ENCODE measurements at places on chromosomes 16 and 17. TPM values are rescaled to one million over a fixed set of nuclear protein-coding genes. Genes with fewer than 3 reads are reported as not detected.

Gene GNGT2
- not detected for total RNA-seq

Gene UNC119
- 20.1 TPM for total RNA-seq

Gene HOXB13
- total RNA-seq = not detected

Gene KRTAP17-1
- not detected for total RNA-seq

Gene CCL17
- total RNA-seq = not detected

Gene PVALEF
- total RNA-seq = not detected

GRCh38 chr16:66961914-66962313 is 848 bp downstream of the CES3 start:
- no peak for ATAC-seq

DNA sequence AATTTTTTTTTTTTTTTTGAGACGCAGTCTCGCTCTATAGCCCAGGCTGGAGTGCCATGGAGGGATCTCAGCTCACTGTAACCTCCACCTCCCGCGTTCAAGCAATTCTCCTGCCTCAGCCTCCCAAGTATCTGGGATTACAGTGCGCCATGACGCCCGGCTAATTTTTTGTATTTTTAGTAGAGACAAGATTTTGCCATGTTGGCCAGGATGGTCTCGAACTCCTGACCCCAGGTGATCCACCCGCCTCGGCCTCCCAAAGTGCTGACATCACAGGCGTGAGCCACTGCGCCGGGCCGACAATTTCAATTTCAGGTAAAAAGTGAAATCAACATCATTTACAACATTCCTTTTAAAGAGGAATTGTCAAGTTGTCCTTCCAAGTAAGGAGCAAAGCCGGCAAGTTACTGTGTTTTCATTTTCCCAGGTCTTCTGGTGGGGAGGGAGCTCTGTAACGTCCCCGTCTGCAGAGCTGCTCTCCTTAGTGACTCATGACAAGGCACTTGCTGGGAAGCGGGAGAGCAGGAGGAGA is 873 bp downstream of the NPLOC4 start:
- no peak for ATAC-seq

GRCh38 chr17:50963139-50963538 is 97.0 kb upstream of the TOB1 start:
- no peak for ATAC-seq

- ATAC-seq = no peak
Observed at GRCh38 chr17:80774643-80775281, 216.9 kb upstream of the CHMP6 start.

GRCh38 chr16:17219991-17220390 is 250.8 kb downstream of the XYLT1 start:
- no peak for ATAC-seq

GRCh38 chr17:4896332-4897197 is 2.8 kb upstream of the C17orf107 start:
- no peak for ATAC-seq

DNA sequence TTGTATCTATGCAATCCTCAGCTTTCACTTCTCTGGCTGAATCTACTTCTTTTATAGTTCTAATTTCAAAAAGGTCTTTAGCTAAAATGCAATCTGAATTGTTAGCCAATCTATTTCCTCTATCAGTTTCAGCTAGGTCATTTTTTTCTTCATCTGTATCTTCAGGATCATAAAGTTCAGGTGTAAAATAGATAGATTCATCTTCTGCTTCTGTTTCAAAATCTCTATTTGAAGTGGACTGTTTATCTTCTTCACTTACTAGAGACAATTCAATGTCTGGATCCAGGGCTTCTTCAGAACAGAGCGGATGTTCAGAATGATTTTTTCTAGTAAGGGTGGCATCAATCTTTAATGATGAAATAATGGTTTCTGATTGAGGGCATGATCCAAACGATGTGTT is 92.4 kb upstream of the NACA2 start:
- no peak for ATAC-seq

- ATAC-seq = no peak
Observed at GRCh38 chr17:27586203-27586721, 44.7 kb upstream of the LGALS9 start.

GRCh38 chr16:1946495-1947368 is 3.7 kb upstream of the MSRB1 start:
- ATAC-seq = no peak

GRCh38 chr16:10314811-10315210 is 71.0 kb upstream of the ATF7IP2 start:
- no peak for ATAC-seq

GRCh38 chr16:15716694-15717447 is 66.8 kb downstream of the NDE1 start:
- ATAC-seq = no peak

DNA sequence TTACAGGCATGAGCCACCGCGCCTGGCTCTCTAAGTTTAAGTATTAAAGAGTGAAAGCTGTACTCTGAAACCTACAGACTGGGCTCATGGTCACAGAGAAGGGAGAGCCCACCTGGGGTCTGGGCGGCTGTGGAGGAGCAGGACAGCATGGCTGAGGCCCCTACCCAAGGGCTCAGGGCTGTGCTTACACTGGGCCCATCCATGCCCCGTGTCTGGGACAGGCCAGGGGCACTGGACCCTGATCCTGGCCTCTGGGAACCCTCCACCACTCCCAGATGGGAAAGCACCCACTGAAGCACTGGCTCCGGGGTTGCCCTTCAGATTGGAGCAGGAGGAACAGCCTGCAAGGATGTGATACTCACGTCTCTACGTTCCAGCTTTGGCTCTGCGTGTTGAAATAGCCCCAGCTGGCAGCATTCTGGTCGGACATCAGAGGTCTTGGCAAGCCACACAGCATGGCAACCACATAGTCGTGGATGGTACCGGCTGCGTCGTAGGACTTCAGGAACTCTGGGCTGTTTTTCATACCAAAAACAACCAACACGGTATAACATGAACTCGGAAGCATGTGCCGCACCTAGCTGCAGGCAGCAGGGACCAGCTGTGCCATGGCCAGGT is 13.0 kb downstream of the SHPK start:
- no peak for ATAC-seq

- no peak for ATAC-seq
Observed at GRCh38 chr17:47096343-47096742, 92.8 kb downstream of the CDC27 start.

DNA sequence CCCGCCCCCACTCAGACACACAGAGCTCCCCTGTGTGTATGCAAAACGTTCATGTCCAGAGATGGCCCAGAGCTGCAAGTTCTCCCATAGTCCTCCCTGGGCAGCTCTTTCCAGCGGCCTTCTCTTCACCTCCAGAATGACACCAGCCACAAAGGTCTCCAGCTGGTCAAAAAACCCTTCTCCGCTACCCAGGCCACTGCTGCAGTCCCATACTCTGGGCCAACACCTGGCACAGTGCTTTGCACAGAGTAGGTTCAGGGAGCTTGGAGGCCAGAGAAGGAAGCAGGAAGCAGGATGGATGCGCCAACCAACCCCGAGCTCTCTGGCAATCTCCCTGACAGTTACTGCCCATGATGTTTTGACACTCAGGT is 1.1 kb upstream of the STAT5B start:
- ATAC-seq = peak; percentile 1

DNA sequence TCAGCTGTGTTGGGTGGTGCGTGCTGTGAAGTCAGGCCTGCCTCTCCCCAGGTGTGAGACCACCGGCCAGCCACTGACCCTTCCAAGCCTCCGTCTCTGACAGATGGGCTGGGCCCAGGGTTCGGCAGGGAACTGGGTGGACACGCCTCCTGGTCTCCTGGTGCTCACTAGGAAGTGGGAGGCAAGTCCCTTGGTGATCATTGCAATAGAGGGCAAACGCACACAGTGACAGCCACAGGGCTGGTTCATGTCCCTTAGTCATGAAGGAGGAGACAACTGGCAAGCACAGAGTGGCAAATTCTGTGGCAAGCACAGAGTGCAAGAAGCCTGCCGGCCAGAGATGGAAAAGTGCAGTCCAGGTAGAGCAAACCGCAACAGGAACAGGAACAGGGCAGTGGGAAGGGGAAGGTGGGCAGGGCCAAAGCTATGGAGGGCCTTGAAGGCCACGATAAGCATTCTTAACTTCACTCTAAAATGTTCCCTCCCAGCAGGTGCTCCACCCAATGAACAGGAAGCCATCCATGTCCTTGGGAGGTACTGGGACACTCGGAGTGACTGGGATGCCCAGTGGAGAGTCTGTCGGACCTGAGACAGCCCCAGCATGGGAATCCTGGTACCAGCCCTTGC is 21.9 kb downstream of the USP7 start:
- ATAC-seq = no peak

DNA sequence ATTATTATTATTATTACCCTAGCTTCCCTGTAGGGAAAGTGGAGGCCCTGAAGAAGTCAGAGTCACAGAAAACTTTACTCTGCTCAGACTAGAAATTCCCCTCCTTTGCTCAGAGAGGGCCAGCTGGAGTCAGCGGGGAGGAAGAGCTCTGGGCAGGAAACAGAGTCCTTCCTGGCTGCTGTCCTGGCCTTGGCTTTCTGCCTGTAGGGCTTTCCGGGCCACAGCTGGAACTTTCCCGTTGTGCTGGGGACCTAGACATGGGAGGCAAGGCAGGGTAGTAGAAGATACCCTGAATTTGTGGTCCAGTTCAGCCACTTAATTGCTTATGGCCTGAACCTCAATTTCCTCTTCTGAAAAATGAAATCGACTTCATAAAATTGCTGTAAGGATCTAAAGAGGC is 14.0 kb upstream of the CCL2 start:
- peak; percentile 61 for ATAC-seq

- ATAC-seq = peak; percentile 6
Observed at GRCh38 chr17:75826561-75827307, 17.5 kb downstream of the UNC13D start.

- ATAC-seq = no peak
Observed at GRCh38 chr17:81858170-81858966, 2.0 kb downstream of the P4HB start.

- peak; percentile 29 for ATAC-seq
Observed at GRCh38 chr16:65989861-65990604, 376.5 kb upstream of the CDH5 start.

GRCh38 chr16:69443927-69444631 is 19.7 kb downstream of the CYB5B start:
- peak; percentile 77 for ATAC-seq

DNA sequence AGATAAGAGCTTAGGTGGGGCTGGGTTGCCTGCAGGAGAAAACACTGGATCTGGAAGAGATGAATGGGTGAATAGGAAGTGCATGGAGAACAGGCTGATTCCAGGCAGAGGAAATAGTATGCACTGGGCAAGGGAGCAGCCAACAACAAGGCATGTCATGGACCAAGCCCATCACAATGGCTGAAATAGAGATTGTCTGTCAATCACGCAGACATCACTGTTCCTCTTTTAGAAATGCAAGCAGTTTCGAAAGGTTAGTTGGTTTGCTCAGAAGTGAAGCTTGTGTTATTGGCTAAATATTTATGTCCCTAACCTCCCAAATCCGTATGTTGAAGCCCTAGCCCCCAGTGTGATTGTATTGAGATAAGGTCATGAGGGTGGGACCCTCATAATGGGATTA is 621.7 kb upstream of the CDH11 start:
- ATAC-seq = no peak

DNA sequence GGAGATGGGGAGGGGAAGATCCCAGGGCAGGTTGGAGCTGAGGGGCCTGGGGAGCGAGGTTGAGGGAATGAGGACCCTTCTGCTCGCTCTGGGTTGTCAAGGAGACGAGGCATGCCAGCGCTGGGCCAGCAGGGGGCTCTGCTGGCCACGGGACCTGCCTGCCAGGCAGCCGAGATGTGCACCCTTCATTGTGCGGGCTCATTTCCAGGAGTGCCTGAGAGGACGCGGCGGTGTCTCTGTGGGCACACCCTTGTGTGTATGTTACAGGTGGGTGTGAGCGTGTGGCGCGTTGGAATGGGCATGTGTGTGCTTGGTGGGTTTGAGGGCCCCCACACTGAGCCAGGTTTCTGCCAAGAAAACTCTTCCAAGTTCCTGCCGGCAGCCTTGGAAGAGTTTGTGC is 15.9 kb downstream of the ARHGAP23 start:
- peak; percentile 66 for ATAC-seq

DNA sequence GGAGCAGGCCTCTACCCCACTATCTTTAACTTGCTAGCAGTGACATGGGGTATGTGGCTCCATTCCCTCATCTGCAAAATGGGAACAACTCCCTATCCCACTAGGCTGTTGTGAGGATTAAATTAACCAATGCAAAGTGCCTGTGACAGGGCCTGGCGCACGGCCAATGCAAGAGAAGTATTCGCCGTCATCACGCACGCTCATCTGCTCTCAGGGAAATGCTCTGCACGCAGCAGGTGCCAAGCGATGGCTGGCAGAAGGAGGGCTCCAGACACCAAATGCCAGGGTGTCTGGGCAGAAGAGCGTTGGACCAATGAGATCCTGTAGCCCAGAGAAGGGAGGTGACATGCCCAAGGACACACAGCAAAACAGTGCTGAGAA is 17.3 kb downstream of the FAM83G start:
- ATAC-seq = no peak
